ENCODE measurements at places on chromosomes 12 and 14.

- ATAC-seq: no peak
These were observed 136.5 kb upstream of the IFNG-AS1 start for GRCh38 chr12:67852701-67853100.

DNA sequence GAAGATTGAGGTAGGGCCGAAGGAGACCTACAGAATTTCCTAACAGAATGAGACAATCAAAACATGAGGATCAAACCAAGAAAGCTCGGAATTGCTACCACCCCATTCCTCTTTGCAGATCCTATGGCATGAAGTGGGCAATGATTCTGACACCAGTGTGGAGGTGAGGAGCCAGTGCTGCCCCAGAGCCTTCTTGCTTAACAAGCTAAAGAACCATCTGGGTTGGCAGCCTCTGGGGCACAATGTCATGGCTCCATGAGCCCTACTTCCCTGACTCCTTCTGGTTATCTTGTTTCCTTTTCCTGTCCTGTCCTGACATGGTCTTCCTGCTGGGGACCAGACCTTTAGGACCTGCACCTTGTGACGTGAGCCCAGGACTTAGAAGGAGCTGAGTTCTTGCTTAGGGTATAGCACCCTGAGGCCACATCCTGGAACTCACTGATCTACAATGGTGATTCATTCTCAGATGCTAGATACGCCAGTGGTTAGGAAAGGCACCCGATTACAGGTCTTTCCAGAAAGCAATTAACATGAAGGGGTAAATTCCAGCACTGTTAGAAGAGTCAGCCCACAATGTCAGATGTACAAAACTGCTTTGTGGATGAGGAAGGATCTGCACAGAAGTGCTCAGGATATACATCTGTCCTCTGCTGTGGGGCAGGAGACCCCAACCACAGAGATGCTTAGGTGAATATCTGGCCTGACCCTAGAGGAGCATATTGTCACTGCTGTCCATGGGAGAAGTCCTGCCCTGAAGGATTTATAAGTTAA is 324.2 kb downstream of the ZFP36L1 start:
- no peak for ATAC-seq

DNA sequence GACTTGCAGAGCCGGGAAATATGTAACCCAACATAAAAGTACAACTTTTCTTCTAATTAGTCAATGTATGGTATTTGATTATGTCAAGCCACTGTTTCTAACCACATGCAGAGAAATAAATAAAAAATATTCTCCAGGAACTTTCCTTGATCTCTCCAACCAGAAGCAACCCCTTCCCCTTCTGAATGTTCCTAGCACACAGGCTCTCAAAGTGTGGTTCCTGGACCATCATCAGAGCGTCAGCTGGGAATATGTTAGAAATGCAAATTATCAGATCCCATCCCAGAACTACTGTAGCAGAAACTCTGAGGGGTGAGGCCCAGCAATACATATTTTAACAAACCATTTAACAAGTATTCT is 21.0 kb upstream of the ITPR2 start:
- ATAC-seq: peak; percentile 51

DNA sequence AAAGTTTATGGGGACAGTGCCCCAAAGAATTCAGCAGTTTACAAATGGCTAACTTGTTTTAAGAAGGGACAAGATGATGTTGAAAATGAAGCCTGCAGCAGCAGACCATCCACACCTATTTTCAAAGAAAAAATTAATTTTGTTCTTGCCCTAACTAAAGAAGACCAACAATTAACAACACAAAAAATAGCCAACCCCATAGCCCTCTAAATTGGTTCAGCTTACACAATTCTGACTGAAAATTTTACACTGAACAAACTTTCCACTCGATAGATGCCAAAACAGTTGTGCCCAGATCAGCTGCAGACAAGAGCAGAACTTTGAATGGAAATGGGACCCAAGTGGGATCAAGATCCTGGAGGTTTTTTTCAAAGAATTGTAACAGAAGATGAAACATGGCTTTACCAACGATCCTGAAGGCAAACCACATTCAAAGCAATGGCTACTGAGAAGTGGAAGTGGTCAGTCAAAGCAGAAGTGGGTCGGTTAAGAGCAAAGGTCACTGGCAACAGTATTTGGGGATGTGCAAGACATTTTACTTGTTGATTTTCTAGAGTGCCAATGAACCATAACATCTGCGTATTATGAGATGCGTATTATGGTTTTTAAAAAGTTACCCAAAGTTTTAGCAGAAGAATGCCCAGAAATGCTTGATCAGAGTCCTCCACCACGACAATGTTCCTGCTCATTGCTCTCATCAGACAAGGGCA is 30.0 kb downstream of the SLC39A9 start:
- ATAC-seq: no peak

- ATAC-seq: peak; percentile 11
These were observed 6.1 kb downstream of the FRMD6 start for GRCh38 chr14:51657762-51658161.

DNA sequence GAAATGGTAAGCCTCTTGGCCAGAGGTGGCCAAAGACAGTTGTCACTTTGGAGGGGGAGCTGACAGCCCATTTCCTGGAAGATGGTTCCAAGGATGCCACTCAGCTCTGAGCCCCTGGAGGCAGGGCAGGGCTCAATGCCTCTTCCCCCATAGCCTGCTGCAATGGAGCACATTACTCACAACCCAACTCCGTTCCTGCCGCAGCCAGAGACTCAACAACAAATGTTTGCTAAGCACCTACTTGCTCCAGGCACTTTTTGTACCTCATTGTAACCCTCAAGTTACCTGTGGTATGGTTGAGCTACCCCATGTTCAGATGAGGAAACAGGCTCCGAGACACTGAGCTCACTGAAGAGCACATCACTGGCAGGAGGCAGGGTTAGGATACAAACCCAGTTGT is 19.5 kb downstream of the IRF2BPL start:
- no peak for ATAC-seq
